Bone marrow (tissue), 2 donors: ENCODE measurements at places on chromosomes 3 and 15.

DNA sequence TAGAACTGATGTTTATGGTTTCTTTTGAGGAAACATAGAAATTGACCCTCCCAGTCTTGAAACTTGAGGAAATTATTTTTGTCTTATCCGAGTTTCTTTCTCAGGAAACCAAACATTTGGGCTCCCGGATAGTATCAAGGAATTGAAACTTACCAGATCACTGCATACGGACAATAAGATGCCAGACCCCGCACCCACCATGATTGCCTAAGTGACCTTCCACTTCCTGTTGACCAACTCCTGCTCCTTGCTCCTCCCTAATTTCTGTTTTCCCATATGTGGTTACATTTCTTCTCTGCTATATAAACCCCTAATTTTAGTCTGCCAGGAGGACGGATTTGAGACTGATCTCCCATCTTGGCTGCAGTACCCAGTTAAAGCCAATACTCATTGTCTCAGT lies 118.4 kb upstream of the TPRG1 start:
- no peak for DNase-seq

DNA sequence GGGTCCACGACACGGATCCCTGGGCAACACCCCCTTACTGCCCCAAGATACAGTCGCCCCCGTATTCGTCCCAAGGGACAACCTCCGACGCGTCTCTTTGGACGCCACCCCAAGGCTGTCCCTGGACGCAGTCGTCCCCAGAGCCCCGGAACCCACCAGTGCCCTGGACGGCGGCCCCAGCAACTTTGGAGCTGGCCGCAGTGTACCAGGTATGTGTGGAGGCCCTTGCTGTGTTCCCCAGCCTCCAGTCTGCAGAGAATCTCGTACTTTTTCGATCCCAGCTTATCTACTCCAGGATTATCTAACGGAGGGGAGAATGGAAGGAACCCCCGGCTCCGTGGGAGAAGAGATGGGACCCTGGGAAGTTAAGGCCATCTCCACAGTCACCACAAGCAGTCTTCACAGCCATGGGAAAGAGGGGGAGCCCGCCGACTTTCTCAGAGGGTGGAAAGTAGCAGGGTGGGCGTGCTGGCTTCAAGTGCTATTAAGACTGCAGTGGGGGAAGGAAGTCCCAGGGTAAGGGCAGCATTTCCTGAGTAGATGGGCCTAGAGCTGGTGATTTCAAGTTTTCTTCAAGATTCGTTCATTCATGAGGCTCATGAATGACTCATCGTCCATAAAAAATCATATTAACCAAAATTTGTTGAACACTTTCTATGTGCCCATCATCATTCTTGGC lies 1.1 kb downstream of the MESP2 start:
- peak; percentile 87 for DNase-seq

GRCh38 chr3:8458238-8458661 lies 43.4 kb upstream of the LMCD1 start:
- DNase-seq = no peak

DNA sequence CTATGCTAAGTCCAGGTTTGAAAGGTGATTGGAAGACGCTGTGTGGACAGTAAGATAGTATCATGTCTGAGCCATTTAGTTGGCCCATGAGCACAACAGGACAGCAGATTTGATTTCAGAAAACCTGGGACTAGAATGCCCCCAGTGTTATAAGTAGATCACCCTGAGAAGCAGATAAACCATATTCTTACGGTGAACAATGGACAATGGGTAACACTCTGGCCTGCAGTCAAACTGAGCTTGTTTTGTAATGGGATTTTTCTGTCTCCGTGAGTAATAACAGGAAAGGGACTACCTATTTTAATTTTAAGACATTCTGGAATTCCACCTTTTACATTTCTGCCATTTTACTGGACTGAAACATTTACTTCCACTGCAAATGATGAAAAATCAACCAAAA lies 71.5 kb downstream of the LDHAL6B start:
- DNase-seq = no peak

DNA sequence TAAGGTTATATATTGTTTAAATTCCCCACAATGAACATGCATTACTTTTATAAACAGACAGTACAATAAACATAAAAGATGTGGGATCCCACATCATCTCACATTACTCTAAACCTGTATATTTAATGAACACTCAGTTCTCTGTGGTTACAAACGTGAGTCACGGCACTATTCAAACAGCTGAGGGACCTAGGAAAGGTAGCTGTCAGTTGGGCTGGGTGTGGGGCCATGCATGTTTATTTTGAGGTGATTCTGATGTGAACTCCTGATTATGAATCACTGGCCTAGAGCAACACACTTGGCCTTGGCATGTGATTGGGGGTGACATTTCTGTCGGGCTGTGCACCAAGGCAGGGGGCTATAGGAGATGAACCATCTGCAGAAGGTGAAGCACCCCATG lies 147.6 kb upstream of the HACD2 start:
- no peak for DNase-seq

- no peak for DNase-seq
Observed at GRCh38 chr3:154904328-154904727, 175.8 kb upstream of the MME start.

DNA sequence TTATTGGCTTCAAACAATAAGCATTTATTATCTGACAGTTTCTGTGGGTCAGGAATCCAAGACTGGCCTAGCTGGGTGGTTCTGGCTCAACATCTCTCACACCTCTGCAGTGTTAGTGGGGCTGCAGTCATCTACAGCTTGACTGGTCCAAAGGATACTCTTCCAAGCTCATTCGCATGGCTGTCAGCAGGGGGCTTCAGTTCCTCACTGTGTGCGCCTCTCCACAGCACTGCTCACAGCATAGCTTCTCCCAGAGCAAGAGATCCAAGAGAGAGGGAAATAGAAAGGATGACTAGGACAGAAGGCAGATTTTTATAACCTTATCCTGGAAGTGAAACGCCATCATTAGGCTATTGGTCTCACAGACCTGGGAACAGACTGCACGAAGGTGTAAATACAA lies 64.2 kb downstream of the MAGI1 start:
- DNase-seq = no peak

DNA sequence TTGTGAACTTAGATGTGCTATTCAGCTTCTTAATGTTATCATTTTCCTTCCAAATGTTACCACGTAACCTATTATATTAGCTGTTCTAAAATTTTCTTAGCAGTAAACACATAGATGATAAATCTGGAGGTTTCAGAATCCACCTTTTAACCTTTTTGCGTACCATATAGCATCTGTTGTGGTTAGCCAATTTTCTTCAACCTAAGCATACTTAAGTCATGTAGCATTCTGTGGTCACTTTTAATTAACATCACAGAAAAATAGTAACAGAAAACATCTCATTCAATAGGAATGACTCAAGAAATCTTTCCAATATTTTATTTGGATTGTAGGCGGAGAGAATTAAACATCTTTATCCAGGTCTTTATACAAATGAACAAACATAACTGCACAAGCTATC lies 1465.3 kb upstream of the GBE1 start:
- DNase-seq = no peak
